ENCODE measurements at places on chromosomes 1 and 21.

GRCh38 chr1:17215545-17215890 lies 10.6 kb downstream of the PADI1 start:
- ATAC-seq = no peak

GRCh38 chr21:38439957-38440356 lies 58.3 kb downstream of the ERG start:
- ATAC-seq = no peak

GRCh38 chr1:42258218-42258617 lies 76.8 kb downstream of the FOXJ3 start:
- ATAC-seq = no peak

DNA sequence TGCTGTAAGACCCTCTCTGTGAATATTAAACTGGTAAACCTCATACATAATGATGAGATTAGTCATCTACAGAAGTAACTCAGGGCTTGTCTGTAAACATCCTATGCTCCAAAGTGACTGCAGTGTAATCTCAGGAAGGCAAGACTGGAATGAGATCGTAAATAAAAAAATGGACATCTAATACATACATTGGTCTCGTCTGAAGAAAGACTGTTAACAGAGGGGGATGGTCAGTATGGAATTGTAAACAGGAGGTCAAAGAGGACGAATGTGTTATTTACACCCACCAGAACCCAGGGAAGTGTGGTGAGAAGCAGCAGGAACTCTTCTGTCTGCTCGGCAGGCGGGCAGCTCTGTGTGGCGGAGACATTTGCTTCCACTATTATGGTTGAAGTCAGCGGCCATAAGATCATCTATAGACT lies 51.4 kb downstream of the DISC1 start:
- ATAC-seq = no peak

- no peak for ATAC-seq
These were observed 15.6 kb downstream of the PLPPR5 start for GRCh38 chr1:98988904-98989555.

GRCh38 chr1:7094086-7094485 lies 308.8 kb downstream of the CAMTA1 start:
- no peak for ATAC-seq

Measured in gastroesophageal sphincter (tissue), 4 donors.